Right hindlimb (tissue), 1 donor: ENCODE measurements at places on chromosomes 6 and 20.

GRCh38 chr6:108142240-108142639 is 23.6 kb upstream of the NR2E1 start:
- DNase-seq = no peak

DNA sequence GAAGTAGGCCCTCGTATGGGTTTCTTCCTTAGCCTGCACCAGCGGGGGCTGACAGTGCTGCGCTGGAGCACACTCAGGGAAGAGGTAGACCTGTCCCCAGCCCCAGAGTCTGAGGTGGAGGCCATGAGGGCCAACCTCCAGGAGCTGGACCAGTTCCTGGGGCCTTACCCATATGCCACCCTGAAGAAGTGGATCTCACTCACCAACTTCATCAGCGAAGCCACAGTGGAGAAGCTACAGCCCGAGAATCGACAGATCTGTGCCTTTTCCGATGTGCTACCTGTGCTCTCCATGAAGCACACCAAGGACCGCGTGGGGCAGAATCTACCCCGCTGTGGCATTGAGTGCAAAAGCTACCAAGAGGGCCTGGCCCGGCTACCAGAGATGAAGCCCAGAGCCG is 3.8 kb downstream of the AAR2 start:
- DNase-seq = no peak

- peak; percentile 84 for DNase-seq
Measured at GRCh38 chr6:4351520-4352321, 216.3 kb upstream of the ECI2 start.

DNA sequence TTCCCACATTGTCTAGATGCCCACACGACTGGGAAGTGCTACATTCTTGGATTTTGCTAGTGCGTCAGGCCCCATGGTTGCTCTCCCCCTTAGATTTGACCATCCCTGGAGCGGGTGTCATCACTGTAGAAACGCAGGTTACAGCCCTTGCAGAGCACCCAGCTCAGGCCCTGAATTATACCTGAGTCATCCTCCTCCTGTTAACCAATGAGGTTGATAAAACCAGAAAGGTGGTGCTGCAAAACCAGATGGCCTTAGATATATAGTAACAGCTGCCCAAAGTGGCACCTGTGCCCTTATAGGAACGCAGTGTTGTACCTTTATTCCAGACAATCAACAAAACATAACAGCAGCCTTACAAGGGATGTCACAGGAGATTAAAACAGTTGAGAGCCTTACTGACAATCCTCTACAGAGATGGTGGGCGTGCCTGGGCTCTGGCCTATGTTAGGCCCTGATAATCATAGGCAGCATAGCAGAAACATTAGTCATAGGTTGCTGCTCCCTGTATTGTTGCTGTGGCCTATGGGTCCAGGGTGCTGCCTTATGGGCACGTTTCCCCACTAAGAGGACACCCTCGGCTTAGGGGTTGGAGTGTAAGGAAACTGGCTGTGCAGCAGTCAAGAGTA is 33.6 kb upstream of the HSF2 start:
- no peak for DNase-seq

DNA sequence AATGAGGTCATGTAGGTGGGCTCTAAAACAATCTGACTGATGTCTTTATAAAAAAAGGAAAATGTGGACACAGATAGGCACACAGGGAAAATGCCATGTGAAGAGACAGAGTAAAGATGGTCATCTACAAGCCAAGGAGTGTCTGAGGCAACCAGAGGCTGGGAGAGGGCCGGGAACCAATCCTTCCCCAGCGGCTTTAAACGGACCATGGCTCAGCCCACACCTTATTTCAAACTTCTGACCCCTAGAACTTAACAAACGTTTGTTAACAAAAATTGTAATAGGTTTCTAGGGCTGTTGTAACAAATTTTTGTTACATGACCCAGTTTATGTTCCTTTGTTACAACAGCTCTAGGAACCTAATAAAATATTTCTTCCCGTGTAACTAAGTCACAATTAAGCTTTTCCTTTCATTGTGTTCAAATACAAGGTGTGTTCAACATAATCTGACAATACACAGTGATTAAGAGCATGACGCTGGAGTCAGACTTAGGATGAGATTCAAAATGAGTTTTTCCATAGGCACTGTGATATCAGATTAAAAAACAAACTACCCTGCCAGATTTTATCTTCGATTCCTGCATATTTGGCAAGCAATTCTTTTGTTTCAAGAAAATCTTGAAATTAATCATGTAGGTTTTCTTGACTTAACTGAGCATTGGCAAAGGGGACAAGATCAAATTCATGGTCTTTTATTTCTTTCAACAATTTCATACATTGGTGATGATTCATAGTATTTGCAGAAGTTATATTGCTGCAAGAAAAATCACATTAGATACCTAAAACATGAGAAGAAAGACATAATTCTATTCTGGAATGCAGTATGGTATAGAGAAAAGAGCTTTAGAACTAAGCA is 169.5 kb upstream of the RIPOR2 start:
- no peak for DNase-seq

DNA sequence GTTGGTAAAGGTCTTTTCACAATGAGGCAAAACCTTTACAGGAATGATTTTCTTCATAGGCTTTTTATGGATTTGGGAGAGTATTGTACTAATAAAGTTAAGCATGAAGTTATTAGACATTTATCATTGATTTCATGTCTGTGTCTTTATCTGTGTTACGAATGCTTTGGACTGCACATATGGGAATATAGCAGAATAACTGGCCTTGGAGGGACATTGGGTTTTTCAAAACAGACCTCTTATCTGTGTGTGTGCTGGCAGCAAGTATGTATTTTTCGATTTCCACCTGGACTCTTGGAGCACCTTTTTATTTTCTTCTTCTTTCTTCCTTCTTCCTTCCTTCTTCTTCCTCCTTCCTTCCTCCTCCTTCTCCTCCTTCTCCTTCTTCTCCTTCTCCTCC is 74.6 kb downstream of the CDKAL1 start:
- no peak for DNase-seq

GRCh38 chr20:36447101-36447500 is 94.2 kb upstream of the MYL9 start:
- DNase-seq = no peak

DNA sequence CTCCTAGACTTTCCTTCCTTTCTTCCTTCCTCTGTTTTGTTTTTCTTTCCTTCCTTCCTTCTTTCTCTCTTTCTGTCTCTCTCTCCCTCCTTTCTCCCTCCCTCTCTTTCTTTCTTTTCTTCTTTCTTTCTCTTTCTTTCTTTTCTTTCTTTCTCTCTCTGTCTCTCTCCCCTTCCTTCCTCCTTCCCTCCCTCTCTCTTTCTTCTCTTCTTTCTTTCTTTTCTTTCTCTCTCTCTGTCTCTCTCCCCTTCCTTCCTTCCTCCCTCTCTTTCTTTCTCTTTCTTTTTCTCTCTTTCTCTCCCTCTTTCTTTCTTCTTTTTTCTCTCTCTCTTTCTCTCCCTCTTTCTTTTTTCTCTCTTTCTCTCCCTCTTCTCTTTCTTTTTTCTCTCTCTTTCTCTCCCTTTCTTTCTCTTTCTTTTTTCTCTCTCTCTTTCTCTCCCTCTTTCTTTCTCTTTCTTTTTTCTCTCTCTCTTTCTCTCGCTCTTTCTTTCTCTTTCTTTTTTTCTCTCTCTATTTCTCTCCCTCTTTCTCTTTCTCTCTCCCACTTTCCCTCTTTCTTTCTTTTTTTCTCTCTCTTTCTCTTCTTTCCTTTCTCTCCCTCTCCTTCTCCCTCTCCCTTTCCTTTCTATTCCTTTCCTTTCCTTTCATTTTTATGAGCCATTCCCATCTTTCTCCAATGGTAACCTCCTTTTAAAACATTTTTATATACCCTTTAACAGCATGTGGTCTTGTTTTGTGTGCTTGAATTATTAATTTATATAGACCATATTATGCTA is 2.3 kb downstream of the TINAG start:
- DNase-seq = no peak

DNA sequence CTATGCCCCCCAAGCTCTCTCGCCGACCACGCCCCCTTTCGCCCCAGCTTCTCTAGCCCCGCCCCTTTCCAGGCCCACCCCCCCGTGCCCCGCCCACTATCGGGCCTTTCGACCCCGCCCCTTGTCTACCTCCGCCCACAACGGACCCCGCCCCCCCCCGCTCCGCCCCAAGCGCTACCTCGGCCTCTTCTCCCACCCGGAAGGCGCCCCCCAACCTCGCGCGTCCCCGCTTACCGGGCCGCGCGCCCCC is 200 bp downstream of the ZBTB22 start:
- DNase-seq = no peak

DNA sequence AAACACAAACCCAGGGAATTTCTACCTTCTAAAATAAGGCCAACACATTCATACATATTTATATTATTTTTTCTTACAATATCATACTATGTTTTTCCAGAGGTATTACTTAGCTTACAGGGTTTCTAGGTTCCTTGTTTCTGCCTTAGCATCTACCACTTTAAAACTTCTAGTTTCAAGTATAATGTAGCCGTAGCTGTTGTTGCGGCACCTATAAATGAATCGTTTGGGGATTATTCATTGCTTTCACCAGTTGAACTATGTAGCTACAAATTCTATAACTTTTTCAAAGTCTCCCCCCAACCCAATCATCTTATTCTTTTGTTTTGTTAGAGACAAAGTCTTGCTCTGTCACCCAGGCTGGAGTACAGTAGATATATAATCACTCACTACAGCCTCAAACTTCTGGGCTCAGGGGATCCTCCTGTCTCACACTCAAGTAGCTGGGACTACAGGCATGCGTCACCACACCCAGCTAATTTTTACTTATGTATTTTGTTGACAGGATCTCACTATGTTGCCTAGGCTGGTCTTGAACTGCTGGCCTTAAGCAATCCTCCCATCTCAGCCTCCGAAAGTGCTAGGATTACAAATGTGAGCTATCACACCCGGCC is 43.9 kb downstream of the TNFAIP3 start:
- no peak for DNase-seq

GRCh38 chr6:88380083-88380482 is 213.9 kb upstream of the CNR1 start:
- no peak for DNase-seq

GRCh38 chr6:142686507-142686887 is 258.5 kb downstream of the HIVEP2 start:
- DNase-seq = no peak

- DNase-seq = no peak
Measured at GRCh38 chr20:15807271-15807670, 766.0 kb downstream of the KIF16B start.

- no peak for DNase-seq
Measured at GRCh38 chr6:36306375-36306774, 30.3 kb downstream of the BNIP5 start.

- no peak for DNase-seq
Measured at GRCh38 chr20:58790454-58790853, 60.2 kb downstream of the GNAS-AS1 start.

DNA sequence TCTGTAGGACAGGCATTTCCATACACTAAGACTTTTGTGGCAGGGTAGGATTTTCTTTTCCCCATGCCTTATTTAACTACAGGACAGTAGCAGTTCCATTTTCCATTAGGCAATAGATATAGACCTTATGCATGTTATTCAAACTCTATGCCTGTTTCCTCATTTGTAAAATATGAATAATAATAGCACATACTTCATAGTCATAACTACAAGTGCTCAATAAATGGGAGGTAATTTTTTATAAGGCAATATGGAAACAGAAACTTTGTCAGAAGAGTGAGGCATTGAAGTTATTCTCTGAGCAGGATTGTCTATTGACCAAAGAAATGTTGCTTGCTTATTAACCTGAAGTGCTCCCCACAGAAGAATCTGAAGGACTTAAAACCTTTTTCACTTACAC is 41.9 kb upstream of the TNFRSF21 start:
- no peak for DNase-seq

GRCh38 chr20:31497838-31498540 is 16.3 kb upstream of the HM13 start:
- DNase-seq = no peak

DNA sequence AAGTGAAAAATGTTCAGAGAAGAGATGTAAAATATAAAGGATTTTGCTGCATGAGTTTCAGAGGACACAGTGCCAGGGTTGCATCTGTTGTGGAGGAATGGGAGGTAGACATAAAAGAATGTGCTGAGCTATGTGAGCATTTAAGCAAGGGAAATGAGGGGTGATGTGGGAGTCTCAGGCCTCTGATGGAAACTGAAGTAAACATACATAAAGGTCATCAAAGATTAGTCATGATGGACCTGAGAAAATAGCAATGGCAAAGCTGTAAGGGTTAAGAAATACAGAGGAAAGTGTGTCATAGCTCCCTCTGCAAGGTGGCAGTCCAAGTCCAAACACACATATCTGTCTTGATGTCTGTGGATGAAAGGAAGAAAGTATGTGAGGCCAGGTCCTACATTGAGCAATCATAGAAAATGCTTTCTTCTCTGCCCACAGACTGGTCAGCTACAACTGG is 306.6 kb upstream of the ECI2 start:
- DNase-seq = no peak

GRCh38 chr20:17525132-17525531 is 6.0 kb downstream of the BFSP1 start:
- DNase-seq = no peak

- no peak for DNase-seq
Measured at GRCh38 chr20:40442181-40442963, 246.7 kb downstream of the MAFB start.

DNA sequence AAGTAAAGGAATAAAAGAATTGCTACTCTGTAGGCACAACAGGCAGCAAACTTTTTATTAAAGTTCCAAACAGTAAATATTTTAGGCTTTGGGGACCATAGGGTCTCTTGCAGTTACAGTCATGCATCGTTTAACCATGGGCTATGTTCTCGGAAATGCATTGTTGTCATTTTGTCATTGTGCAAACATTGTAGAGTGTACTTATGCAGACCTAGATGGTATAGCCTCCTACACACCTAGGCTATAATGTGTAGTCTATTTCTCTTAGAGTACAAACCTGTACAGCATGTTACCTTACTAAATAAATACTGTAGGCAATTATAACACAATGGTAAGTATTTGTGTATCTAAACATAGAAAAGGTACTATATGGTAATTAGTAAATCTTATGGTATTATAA is 54.7 kb downstream of the CDS2 start:
- DNase-seq = no peak
